Occipital lobe (tissue), 3 donors: ENCODE measurements at places on chromosomes 7 and 10.

- DNase-seq: no peak
Measured at GRCh38 chr7:149307775-149308501, 45.9 kb downstream of the ZNF783 start.

DNA sequence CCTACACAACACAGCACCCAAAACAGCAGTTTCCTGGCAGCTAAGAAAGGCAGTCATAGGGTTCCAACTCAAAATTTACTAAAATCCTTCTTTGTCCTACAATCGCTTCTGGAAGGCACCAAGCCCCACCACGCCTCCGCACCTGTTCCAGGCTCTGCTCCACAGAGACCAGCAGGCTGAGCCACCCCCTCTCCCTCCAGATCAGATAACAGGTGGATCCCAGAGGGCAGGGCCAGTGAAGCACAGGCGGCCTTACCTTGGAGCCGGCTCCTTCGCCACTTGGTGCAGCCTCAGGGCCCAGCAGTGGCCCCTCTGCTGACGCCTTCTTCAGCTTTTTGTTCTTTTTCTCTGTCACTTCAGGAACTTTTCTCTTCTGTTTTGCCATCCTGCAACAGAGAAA, 33.0 kb downstream of the ZFAND2A start:
- no peak for DNase-seq

DNA sequence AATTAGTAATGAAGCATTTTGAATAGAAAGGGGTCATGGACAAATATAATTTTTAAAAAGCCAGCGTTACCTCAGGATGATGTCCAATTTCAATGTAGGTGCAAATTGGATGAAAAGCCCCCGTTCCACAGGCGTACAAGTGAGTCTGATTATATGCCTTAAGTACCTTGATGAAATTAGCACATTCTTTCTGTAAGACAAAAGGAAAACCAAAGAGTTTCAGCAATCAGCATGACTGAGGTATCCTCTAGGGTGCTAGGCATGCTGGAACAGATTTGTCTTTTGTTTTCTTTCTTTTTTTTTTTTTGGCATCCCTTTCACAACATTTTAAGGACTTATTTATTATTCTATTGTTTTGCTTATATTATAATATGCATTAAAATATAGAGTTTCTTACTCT, 84.2 kb downstream of the SEMA3A start:
- no peak for DNase-seq

DNA sequence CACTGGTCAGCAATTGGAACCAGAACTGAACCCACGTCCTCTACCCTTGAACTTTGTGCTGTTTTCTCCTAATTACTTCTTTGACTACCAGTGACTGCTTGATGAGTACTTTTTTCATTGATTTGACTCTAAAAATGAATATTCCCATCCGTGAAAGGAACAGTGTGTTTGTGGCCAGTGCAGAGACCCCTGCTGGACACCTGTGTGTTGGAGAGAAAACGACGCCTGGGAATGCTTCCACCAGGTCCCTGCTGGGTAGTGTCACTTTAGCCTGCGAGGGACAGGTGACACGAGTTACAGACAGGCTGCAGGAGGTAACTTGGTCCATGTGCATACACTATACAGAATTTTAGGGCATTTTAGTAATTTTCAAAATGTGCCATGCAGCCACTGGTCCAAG, 6.8 kb upstream of the GJD4 start:
- no peak for DNase-seq

GRCh38 chr7:140901941-140902302, 22.8 kb downstream of the BRAF start:
- DNase-seq: no peak

DNA sequence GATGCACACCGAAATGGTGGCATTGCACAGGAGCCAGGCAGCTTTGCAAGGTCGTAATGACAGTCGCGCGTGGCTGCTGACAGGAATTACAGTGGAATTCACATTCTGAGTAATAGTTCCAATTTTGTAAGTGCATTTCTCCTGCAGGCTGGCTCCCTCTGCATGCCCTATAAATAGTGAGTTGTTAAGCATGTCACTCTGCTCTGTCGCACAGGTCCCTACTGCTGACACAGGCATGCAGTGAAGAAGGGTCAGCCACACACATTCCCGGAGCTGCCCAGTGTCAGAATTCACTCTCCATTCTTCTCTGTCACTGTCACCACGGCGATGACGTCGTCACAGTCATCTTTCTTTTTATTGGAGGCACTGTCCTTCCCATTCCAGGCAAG, 49.2 kb upstream of the SHH start:
- DNase-seq: no peak

DNA sequence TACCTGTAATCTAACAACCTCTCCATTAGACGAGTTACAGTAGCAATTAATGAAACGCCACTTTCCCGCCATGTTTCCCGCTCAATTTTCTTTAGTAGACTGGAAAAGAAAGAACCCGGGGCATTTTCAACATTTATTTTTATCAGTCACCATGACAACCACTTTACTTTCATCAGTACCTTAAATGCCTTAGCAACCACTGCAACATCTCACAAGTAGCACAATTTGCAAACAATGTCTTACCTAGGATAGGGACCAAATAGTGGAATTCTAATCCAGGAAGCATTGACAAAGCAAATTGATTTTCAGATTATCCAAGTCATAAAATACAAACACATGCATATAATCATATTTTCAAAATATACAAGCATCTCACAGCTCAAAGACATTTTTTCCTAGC, 221.6 kb upstream of the IMMP2L start:
- DNase-seq: no peak

GRCh38 chr7:124779194-124779593, 13.6 kb upstream of the GPR37 start:
- no peak for DNase-seq

DNA sequence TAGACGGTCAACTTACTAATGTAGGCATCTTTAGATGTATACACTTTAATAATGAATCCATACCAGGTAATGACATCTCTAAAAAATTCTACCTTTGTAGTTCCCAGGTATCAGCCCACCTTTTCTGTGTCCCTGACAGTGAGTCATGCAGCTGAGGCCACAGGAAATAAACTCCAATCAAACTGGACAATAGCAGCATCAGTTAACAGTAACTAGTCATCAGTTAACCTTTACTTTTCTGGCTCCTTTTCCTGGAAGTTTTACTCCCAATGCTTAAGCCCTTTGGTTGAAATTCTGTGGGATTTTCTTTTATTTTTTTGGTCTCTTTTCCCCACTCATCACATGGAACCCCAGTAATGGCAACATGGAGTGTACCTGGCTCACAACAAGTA, 617.6 kb downstream of the SORCS3 start:
- no peak for DNase-seq

DNA sequence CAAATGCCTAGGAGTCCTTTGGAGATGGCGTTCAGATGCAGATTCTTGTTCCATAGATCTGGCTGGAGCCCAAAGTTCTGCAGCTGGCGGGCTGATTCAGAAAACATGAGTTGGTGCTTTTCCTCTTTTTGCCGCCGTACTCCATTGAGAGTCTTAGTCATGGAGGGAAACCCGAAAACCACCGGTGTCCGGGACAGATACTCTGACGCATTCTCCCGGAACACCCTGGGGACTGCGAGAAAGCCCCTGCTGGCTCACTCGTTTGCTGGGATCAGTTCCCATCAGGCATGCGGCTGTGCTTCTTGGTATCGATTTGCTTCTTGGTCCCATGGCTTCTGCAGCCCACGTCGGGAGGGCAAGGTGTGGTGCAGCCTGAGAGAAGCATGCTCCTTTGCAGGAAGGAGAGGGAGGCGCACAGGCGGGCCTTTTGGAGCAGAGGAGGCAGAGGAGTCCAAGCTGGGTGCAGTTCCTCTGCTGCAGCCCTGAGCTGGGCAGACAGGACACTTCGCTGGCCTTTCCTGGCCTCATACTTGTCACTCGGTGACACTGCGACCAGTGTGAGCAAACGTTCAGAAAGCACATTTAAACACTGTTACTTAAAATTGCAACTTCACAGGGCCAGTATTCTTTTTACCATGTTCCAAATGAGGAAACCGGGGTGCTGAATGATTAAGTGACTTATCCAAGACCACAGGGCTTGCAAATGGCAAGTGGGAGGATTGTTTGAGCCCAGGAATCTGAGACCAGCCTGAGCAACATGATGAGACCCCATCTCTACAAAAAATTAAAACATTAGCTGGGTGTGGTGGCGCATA, 30.6 kb upstream of the PFKFB3 start:
- peak; percentile 70 for DNase-seq

GRCh38 chr10:125147971-125148439, 12.4 kb downstream of the CTBP2 start:
- no peak for DNase-seq

DNA sequence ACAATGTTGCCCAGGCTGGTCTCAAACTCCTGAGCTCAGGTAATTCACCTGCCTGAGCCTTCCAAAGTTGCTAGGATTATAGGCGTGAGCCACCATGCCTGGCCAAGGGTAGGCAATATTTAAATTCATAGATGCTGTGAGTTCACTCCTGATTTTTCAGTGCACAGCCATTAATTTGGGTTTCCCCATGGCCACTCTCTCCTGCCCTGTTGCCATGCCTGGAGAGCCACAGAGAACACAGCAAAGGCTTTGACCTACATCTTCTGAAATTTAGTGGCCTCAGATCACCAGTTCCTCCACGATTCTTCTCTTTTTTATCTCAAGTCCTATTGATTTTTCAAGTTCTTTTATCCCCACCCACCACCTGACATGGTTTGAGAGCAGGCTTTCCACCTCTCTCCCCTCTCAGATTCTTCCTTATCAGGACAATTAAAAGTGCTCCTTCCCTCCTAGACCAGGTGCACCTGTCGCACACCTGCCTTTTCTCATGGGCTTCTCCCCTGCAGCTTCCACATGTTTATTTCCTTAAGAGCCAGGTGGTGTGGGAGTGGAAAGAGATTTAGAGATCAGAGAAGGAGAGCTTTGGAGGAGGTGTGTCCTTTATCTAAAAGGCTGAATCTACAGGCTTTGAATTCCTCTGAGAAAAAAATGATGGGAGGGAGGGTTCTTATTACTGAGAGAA, 123.8 kb downstream of the ADRA2A start:
- DNase-seq: no peak

DNA sequence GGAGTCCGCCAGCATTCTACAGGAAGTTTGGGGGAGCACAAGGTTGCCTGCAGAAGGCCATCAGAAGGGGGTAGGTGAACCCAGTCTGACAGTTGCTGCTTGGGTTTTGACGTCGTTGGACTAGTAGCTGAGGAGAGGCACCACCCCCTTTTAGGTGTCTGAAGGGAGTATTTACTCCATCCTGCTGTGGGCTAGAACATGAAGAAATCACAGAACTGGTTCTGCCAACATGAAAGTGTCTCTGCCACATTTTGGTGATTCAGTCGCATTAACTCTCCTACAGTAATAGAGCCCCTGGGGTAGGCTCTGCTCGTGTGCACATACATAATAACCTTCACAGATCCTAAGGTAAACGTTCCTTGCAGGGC, 834 bp upstream of the TRIL start:
- no peak for DNase-seq

- DNase-seq: no peak
Measured at GRCh38 chr7:84617265-84618030, 422.9 kb upstream of the SEMA3A start.

- no peak for DNase-seq
Measured at GRCh38 chr7:42135728-42136127, 101.3 kb downstream of the GLI3 start.

GRCh38 chr10:76310588-76311080, 879.2 kb downstream of the LRMDA start:
- no peak for DNase-seq

- no peak for DNase-seq
Measured at GRCh38 chr7:29969738-29970137, 19.9 kb downstream of the SCRN1 start.

GRCh38 chr7:79927116-79927515, 207.5 kb upstream of the GNAI1 start:
- no peak for DNase-seq

GRCh38 chr10:16116404-16117304, 256.3 kb upstream of the MINDY3 start:
- DNase-seq: no peak

DNA sequence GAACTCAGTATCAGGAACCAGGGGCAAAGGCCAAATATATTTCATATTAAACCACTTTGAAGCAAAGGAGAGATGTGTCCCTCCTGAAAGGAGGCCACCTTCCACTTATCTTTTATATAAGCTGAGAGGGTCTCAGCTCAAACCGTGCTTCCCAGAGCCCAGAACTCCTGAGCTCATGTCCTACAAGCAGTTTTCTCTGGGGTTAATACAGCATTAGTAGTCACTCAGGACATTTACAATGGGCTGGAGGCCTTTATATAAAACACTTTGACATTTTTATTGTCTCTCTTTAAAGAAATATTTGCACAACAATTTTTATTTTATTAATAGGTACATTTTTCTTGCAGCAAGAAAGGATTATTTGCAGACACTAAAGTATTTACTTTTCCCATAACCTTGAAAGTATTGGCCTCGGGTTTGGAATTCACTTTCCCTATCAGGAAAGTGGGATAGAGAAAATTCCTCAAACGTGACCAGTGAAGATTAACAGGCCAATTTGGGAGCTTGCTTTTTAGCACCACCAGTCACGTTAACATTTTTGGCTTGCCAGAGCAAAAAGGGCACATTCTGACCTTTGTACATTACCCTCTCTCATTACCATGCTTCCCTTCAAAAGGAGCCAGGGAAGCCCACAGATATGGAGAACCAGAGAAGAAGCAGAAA, 464.9 kb upstream of the NRP1 start:
- no peak for DNase-seq

GRCh38 chr7:141975806-141976523, 2.4 kb upstream of the TAS2R38 start:
- peak; percentile 51 for DNase-seq

GRCh38 chr10:132883391-132883881, 58.9 kb downstream of the CFAP46 start:
- DNase-seq: no peak

GRCh38 chr7:91168871-91169829, 95.1 kb upstream of the FZD1 start:
- DNase-seq: no peak

GRCh38 chr7:7761974-7762779, 43.8 kb upstream of the RPA3 start:
- no peak for DNase-seq

DNA sequence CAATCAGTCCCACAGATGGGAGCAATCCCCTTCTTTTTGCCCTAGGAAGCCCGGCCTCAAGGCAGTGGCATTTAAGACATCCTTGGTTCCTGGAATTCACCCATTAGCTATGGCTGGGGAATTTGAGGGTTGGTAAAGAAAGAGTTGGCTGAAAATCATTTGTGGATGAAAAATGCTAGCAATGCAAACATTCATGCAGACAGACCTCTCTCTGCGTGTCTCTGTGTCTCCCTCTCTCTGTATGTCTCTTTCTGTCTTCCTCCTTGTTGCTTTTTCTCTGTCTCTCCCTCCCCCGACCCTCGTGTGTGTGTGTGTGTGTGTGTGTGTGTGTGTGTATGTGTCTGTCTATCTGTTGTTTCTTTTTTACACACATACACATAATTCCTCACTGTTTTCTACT, 19.4 kb downstream of the LDB3 start:
- DNase-seq: no peak

GRCh38 chr7:77770316-77770715, 27.9 kb downstream of the TMEM60 start:
- DNase-seq: no peak

GRCh38 chr10:70357565-70357964, 24.9 kb downstream of the LRRC20 start:
- no peak for DNase-seq

- no peak for DNase-seq
Measured at GRCh38 chr10:970311-971149, 17.7 kb upstream of the GTPBP4 start.

- DNase-seq: no peak
Measured at GRCh38 chr10:127216274-127216673, 19.9 kb upstream of the INSYN2A start.

GRCh38 chr7:123724817-123725253, 24.0 kb downstream of the WASL start:
- DNase-seq: no peak

GRCh38 chr10:101183458-101184183, 45.6 kb downstream of the LBX1 start:
- DNase-seq: no peak
